Activated T-cell treated with anti-CD3 and anti-CD28 coated beads for 4 hours (primary cell): ENCODE measurements at places on chromosomes 11 and 22.

GRCh38 chr22:41563051-41563711 lies 2.4 kb downstream of the CSDC2 start:
- no peak for DNase-seq

DNA sequence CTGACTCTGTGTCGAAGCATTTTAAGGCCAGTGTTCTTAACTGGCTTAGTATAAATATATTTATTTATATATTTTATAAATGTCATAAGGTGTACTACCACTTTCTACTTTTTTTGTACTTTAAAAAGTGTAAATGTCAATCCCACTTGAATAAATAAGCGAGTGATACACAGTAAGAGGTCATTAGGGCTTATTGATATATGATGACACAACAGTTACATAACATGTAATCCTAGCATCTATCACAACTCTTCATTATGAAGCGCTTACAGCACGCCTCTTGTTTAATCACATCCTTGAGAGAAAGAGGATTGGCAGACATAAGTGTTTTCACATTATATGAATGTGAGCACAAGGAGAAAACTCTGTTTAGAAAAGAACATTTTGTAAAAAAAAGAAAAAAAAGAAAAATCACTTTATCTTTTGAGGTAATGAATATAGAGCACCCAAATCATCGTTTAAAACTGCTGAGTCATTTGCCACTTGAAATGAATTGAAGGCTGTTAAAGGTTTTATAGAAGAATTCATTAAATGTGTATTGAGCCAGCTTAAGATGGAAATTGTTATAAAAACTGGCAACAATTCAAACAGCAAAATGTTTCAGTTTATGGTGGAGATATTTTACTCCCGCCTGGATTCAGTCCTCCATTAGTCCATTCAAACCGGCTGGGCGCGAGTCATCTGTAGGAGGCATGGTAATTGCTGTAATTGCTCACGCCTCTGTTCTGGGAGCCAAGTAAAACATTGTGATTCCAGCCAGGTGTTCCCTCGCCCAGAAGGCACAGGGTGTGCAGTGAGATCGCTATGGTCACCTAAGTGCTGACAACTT lies 627.3 kb upstream of the KIRREL3 start:
- no peak for DNase-seq

- DNase-seq, result no peak
Observed at GRCh38 chr11:69357458-69358397, 63.8 kb downstream of the MYEOV start.

GRCh38 chr22:26477341-26477731 lies 6.2 kb downstream of the HPS4 start:
- DNase-seq, result no peak

- no peak for DNase-seq
Observed at GRCh38 chr22:37680191-37680851, 4.9 kb downstream of the LGALS1 start.

- DNase-seq, result no peak
Observed at GRCh38 chr11:74282914-74283371, 28.5 kb downstream of the P4HA3 start.

DNA sequence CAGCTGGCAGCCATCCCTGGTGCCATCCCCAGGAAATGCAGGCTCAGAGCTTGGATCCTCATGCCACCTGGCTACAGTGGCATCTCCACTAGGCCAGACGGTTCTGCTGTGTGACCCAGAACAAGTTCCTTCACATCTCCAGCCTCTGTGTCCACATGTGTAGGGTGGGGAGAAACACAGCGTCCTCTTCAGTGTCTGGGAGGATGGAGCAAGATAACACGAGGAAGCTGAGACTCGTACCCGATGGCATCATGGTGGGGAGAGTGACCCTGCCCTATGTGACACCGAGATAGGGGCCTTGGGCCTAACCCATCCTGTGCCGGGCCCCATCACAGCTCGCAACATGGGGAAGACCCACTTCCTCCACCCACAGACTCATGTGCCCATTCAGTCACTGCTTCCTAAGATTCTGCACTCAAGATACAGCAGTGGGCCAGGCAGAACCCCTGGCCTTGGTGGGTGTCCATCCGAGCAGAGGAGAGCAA lies 78.5 kb downstream of the MORC2 start:
- no peak for DNase-seq

DNA sequence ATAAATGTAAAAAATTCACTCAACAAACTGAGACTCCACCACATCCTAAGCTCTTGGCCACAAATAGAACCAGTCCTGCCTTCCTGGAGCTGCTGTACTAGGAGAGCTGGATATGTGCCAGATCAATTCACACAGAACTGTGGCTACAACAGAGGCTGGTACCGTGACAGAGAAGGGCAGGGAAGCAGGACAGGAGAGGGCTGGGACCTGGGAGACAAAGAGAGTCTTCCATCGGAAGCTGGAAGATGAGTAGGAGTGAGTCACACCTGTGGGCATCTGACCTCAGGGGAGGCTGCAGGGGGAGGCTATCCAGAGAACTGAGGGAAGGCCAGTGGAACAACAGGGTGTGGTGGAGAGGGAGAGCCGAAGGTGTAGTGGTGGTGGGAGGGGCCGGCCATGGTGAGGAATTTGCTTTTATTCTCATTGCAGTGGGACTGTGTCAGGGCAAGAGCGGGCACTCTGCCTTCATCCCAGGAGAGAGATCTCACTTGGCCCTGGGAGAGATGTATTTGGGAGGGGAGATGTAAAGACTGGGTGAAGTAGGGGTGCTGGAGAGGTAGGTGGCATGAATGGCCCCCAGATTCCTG lies 1.9 kb upstream of the LTBP3 start:
- no peak for DNase-seq

- no peak for DNase-seq
Observed at GRCh38 chr11:113644605-113645004, 61.5 kb downstream of the TMPRSS5 start.

DNA sequence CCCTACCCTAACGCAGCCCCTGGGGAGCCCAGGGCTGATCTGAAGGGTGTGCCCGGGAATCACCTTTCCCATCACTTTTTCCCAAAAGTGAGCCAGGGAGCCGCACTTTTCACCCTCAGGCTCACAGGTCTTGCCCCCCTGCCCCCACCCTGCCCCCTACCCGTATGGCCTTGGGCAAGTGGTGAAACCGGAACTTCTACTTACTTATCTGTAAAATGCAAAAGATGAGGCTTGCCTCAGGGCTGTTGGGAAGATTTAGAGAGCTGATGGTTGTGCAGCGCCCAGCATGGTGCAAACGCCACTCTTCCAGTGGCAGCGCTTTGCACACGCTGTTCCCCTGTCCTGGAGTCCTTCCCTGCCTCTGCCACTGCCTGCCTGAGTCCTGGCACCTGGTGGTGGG lies 8.0 kb downstream of the SYT12 start:
- DNase-seq, result no peak

DNA sequence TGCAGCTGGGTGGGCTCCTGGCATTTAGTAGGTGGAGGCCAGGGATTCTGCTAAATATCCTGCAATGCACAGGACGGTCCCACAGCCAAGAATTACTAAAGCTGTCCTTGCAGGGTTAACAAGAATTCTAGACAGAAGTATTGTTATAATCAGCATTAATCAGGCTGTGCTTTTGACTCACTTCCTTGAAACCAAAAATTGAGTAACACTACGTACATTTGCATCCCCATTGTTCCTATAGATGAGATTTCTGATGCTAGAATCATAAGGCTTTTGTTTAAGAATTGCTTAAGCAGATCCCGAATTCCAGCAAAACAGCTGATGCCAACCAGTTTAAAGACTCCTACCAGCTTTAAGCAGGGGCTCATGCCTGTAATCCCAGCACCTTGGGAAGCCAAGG lies 11.4 kb downstream of the SLC6A5 start:
- DNase-seq, result no peak

- DNase-seq, result no peak
Observed at GRCh38 chr22:28425211-28425610, 254.4 kb downstream of the TTC28 start.

DNA sequence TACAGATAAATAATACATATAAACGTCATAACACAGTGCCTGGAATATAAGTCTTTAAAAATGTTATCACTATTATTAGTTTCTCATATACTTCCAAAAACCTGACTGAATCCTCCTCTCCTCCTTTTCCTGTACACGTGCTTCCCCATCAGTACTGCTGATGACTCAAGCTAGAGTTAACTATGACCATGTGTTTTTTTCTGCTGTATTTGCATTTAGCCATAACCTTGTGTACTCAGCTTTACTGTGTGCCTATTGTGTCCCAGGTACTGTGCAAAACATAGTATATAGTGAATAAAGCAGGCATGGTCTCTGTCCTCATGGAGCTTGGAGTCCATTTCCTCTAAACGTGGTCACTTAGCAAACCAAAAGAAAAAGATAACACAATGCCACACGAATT lies 56.5 kb upstream of the ARHGAP32 start:
- DNase-seq, result no peak

GRCh38 chr11:44516688-44517507 lies 48.6 kb upstream of the CD82 start:
- no peak for DNase-seq

GRCh38 chr11:21148376-21148775 lies 479.0 kb downstream of the NELL1 start:
- DNase-seq, result no peak

DNA sequence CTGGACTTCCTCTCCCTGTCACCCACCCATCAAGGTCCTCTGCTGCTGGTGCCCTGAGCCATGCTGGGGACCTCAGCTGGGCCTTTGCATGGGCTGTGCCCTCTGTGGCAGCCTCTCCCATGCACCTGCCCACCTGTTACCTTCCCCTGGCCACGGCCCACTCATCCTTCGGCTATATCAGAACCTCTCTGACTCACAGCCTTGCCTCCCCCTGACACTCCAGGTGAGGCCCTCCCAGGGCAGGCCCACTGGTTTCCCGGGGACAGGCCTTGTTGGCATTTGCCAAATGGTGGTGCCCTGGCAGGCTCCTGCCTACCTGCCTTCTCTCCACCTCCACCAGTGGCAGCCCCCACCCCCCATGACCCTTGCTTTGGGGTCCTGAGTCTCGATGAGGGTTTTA lies 73.7 kb upstream of the PRR5 start:
- no peak for DNase-seq

DNA sequence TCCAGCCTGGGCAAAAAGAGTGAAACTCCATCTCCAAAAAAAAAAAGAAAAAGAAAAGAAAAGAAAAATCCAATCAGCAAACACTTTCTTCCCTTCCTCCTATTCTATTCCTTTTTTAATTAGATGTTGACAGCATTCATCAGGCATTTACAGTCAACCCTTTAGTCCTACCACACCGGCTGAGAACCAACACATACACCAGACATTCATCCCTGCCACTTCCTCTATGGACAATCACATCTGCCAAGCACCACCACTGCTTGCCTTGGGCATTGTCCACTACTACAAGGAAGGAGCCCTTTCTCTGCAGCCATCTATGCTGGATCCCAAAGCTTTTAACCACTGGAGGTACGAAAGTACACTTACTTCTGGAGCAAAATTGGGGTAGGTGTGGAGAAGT lies 9.4 kb upstream of the SLN start:
- no peak for DNase-seq

GRCh38 chr11:109695696-109696095 lies 273.7 kb downstream of the C11orf87 start:
- no peak for DNase-seq

GRCh38 chr11:94424011-94424410 lies 22.8 kb upstream of the GPR83 start:
- no peak for DNase-seq

GRCh38 chr22:17872471-17872870 lies 98.2 kb upstream of the BID start:
- no peak for DNase-seq

DNA sequence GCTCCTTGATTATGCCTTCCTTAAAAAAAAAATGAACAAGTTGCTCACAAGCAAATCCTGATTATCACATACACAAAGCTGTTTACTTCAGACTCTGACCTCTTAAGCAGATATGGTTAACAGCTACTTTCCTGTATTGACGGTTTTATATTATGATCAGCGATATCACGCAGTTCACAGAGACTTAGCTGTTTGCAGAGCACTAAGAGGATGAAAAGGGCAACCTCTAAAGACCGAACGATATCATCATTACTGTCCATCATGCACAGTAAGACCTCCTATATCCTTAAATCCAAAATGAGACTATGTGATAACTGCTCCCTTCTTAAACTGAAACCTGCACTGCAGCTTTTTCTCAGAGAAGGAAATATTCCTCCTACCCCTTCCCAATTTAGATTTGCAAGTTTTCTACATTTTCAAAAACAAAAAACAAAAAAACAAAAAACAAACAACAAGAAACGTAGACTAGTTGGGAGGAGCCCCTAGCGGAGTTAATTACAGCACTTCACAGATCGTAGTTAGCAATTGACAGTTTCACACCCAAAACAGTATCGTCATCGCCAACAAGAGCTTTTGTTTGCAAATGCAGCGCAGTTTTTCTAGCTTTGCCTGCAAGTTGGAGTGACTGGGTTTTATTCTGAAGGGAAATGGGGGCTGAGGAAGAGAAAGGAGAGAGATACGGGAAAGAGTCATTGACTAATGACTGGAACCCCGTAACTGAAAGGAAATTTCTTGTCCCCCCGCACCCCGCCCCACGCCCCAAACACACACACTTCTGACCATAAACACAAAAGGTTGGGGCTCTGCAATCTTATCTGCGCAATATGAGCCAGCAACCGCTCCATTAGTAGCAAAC lies 1.2 kb downstream of the DDX6 start:
- no peak for DNase-seq

GRCh38 chr22:36208914-36209313 lies 7.3 kb upstream of the APOL4 start:
- no peak for DNase-seq

DNA sequence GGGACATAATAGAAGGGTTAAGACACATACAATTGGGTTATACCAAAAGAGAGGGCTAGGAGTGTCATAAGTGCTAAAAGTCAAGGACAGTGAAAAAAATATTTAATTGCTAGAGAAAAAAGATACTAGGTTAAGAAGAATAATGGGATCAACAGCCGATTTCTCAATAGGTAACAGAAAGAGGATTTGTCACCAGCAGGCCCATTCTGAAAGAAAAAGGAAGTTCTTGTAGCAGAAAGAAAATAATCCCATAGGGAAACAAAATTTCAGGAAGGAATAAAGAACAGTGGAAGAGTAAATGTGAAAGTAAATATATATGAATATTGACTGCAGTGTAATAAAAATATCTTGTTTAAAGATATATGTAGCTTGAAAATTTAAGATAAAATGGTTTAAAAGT lies 43.3 kb upstream of the ADORA2A start:
- no peak for DNase-seq

DNA sequence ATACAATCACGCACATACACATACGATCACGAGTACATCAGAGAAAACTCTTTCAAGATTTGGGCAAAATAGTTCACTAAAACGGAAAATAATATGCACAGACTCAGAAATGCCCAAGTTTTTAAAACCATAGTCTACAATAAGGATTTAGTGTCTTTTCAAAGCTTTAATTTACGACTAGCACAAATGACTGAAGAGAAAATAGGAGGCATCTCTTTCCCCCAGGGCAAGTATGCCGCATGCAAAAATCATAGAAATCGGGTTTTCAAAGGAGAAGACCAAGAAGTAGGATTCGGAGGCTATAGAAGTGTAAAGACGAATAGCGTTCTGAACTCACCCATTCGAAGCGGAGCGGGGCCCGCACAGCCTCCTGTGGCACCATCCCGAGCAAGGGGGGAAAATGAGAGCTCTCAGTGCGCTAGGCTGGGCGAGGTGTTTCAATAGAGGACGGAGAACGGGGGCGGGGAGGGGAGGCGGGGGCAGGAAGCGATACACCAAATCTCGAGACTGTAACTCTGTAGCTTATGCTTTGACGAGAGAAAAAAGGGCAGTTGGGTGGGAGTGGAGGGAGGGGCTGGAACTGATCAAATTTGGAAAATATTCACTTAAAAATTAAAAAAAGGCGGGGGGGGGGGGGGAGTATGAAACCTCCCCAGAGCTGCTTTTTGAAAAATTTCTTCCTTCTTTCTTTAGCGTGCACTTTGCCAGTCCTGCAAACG lies 15.8 kb downstream of the BLID start:
- no peak for DNase-seq

- DNase-seq, result no peak
Observed at GRCh38 chr11:103170865-103171264, 61.6 kb downstream of the DYNC2H1 start.
